ENCODE measurements at places on chromosomes 13 and 19. TPM values are rescaled to one million over a fixed set of nuclear protein-coding genes. Genes with fewer than 3 reads are reported as not detected.

Gene THAP8
- total RNA-seq = 9.4 TPM

Gene ZNF813
- 8.2 TPM for total RNA-seq

Gene CERS1
- total RNA-seq = 27.7 TPM

Gene EHD2
- total RNA-seq = 0.30 TPM

Gene MISP3
- total RNA-seq = 0.39 TPM

Gene ZNF724
- total RNA-seq = 36.7 TPM

Gene ADGRL1
- 34.6 TPM for total RNA-seq

Gene PPP1R37
- 35.8 TPM for total RNA-seq

Gene GPR12
- total RNA-seq = 0.14 TPM

Gene CCDC70
- not detected for total RNA-seq

Gene F2RL3
- not detected for total RNA-seq

Gene ZIC2
- total RNA-seq = 48.6 TPM

Gene ZNRF4
- total RNA-seq = not detected

Gene CGB1
- total RNA-seq = not detected

Gene DCT
- 0.43 TPM for total RNA-seq

Gene NALCN
- 0.35 TPM for total RNA-seq

Gene PSG2
- not detected for total RNA-seq

Gene ZNF763
- total RNA-seq = 4.5 TPM

Gene C13orf46
- total RNA-seq = 0.66 TPM

Data from neural crest cell (in vitro differentiated cells).